MV-4-11 (cell line): ENCODE measurements at places on chromosomes 2 and 18.
A peak's percentile ranks its signal among the peaks of the same experiment; 100 is the strongest.

DNA sequence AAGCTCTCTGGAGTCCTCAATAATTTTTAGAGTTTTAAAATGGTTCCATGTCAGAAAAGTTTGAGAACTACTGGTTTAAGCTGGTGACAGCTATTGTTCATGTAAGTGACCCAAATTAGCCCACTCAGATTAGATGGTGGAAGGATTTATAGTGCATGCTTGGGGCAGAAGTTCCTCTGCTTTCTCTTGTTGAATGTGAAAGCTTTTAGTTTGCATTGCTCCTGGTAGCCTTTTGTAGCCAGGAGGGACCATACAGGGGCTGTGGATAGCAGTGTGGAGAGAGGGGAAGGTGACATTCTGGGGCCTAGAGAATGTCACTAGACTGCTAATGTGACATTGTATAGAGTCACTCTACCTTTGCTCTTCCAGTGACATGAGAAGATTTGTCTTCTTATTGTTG, 40.3 kb upstream of the IGFBP5 start:
- DNase-seq, result no peak

DNA sequence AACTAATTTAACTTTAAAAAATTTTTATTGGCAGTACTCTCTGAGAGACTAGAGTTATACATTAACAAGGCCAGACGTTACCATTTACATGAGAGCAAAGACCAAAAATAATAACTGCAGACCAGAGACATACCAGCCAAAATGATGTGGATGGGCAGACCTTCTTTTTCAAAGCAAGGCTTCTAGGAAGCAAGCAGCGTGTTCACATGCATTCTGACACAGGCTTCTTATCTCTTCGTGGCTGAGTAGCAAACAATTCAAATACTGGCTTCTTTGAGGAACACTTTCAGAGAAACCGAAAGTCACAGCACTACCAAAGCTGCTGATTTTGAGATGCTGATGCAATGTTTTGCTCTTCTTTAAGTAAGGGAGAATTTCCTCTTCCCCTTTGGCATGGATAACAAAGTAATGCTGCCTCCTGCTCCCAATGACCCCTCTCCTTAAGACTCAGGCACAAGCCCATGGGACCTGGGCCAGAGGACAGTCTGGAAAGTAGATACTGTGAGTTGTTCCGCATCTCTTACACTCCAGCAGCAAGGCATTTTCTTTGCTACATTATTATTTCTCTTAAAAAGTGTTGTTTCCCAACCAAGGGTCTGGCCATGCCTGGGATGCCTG, 181.9 kb downstream of the MREG start:
- peak; percentile 82 for DNase-seq

DNA sequence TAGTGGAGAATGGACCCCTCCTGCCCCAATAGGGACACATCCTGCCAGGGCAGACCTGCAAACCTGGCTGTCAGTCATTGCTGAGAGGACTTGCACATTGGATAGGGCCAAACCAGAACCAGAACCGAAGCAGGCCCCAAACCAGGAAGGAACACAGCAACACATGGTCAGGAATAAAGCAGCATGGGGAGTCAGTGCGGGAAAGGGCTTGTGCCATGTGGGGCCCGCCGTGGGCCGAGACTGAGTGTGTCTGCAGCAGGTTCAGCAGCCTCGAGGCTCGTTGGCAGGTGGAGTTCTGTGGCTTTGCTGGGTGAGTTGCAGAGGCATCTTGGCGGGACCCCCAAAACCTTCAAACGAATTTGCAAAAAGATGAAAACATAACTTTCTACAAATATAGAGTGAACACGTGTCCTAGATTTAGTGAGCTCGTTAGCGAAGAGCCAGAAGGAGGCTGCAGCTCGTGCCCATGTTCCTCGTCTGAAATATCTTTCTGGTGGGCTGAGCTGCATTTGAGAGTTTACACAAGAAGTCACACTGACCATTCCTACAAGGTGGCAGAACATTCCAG, 44.9 kb upstream of the LDLRAD4 start:
- no peak for DNase-seq

- DNase-seq, result no peak
Measured at GRCh38 chr2:226337941-226338600, 461.5 kb downstream of the IRS1 start.

GRCh38 chr2:170092436-170093060, 85.4 kb upstream of the MYO3B start:
- no peak for DNase-seq

DNA sequence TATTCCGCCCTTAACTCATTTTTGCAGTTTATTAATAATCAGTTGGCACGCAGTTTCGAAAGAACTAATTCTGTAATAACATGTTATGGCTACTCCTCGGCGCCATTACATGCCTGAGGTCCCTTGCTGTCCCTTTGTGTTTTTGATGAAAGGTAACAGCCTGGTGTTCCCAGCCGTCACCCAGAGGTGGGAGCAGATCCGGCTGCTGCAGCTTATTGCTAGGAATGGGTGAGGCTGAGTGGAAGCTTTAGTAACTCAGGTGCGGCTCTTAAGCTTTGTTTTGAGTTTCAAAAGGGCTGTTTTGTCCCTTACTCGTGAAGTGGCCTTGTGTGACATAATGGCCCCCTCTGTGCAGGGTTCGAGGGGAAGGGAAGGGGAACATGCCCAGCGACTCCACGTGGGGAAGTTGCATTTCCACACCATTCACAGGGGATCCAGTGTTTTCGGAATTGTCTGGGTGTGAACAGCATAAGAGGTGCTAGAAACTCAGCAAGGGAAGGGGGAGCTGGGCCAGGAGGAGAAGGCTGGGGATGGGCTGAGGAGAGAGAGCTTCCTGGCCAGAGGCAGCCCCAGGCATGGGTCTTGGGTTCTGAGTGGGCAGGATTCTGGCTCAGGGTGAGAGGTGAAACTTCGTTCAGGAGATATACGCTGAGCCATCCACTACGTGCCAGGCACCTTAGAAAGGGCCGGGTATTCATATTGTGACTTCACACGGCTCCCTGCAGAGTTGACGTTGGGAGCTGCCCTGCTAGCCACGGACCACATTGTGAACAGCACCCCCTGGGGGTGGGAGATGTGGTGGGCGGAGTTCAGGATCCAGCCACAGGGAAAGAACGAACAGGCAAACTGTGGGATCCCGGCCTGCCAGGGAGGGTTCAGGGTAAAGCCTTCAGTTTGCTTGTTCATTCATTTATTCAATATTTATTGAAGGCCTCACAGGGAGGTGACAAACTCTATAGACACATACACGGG, 84.4 kb downstream of the TGOLN2 start:
- DNase-seq, result peak; percentile 17

DNA sequence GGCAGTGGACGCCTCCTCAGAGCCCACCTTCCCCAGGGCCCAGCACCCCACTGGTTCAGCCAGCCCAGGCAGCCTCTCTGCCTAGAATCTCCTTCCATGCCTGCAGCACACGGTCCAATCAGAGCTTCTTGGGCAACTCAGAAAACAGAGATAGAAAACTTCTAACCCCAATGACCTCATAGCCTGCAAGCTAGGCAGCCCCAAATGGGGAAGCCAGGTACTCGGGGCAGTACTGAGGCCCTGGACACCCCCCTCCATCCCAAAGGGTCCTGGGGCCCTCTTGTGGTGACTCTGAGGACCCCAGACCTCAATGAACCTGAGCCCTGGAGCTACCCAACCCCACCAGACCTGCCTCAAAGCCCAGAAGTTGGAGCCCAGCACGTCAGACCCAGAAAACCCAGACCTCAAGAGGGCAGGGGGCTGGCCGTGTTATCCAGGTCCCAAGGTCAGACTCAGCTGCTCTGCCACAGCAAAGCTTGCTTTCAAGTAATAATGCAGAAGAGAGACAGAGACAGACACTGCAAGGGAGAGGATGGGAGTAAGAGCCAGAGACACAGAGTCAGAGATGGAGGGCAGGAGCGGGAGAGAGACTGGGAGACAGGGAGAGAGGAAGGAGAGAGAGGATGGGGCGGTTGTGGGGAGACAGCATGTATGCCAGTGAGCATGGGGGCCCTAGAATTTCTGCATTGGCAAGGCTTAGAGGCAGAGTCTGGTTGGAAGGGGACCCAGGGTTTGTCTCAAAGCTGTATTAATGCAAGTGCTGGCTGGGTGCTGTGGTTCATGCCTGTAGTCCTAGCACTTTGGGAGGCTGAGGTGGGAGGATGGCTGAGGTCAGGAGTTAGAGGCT, 28.2 kb downstream of the SERTAD2 start:
- DNase-seq, result peak; percentile 49

- DNase-seq, result no peak
Measured at GRCh38 chr2:164474873-164475272, 146.4 kb downstream of the GRB14 start.

DNA sequence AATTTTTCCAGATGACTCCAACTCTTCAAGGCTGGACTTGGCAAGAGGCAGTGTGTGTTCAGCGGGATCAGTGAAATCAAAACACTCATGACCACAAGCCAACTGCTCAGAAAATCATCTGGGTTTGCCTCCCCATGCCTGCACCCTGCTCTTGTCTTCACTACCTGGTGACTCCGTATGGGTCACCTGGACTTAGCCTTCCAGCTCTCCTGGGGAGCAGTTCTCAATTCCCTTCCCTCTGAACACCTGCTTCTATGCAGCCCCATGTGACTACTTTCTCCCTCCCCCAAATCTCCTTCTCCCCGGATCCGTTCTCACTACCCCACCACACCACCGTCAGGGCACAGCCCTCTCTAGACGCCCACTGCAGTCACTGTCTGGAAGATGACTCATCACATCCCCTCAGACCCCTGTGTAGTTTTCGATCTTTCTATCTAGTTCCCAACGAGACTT, 130.2 kb upstream of the ID2 start:
- no peak for DNase-seq

DNA sequence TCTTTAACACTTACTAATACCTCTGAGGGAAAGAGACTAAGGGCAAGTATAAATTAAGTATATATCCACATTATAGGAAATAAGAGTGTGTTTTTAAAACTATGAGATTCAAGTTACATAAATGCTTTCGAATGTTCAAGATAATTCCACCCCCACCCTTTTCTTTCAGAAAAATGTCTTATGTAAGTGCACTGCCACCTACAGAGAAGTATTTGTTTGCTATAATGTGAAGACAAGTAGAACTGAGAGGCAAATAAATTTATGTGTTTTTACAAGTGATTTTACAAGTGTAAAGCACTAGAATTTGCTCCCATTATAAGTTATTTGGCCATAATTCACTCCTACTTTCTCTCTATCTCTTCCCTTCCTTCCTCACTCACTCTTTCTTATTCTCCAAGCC, 99.9 kb upstream of the CRACDL start:
- no peak for DNase-seq

GRCh38 chr18:47749600-47749973, 180.9 kb downstream of the SMAD2 start:
- DNase-seq, result no peak

GRCh38 chr18:48828691-48829442, 121.9 kb downstream of the SMAD7 start:
- DNase-seq, result no peak

GRCh38 chr18:35344736-35345459, 678 bp upstream of the ZNF24 start:
- DNase-seq, result no peak

DNA sequence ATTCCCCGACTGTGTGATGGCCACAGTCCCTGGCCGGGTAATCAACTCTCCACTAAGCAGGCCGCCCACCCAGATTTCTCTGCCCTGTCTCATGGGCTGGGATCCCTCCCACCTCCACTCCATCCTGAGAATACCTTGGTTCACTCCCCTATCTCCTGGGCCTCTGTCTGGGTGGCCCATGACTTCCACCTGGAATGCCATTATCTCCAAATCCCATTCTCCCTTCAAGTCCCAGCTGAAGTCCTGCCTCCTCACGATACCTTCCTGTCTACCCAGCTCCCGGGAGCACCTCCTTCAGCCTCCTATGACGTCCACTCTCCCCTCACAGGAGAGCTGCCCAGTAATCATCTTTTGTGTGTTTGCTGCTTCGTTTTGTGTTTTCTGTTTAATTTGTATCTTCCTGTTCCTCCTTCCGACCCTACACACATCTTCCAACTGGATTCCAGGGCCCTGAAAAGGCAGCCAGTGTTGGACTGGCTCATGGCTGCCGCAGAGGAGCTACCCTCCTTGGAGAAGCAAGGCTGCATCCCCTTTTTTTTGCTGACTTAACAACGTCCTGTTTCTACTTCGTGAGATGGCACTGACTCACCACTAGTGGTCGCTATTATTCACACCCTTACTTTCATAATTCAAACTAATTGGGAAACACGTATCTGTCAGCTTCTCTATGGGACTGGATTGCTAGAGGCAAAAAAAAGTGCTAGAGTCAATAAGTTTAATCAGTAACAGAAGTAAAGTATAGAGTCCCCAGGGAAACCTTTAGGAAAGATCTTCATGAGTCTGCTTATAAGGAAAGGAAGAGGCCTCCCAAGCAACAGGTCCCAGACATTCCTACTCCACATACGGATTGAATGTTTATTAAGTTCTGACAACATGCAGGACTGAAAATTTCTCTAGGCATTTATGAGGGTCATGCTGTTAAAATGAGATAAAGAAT, 171.9 kb upstream of the GATA6 start:
- peak; percentile 72 for DNase-seq

- no peak for DNase-seq
Measured at GRCh38 chr2:172098287-172098649, 4.4 kb downstream of the DLX2 start.

DNA sequence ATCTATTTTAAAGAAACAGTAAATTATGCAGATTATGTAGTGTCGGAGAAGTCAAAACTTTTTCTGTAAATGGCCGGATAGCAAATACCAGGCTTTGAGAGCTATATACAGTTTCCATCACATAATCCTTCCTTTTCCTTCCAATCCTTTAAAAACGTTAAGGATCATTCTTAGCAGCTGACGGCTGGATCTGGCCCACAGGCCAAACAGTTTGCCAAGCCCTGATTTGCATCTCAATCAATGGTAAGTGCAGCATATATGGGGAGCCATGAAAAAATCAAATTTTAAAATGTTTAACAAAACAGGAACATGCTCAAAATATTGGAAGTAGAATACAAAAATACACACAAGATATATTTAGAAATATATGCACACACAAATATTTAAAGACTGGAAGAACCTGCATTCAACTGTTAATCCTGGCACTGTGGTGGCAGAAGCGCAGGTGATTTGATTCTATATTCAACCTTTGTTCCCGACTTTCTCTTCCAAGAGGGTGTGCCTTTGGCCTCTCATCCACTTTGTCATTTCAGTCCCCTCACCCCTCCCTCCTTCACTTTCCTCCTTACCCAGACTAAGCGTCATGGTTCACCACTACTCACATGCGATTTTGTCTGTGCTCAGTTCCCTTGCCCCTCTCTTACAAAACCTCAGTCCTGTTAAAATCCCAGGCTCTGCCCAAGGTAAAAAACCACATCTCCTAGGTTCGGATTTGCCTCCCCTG, 27.3 kb downstream of the NDUFA10 start:
- DNase-seq, result no peak

GRCh38 chr18:56662902-56663301, 11.7 kb downstream of the WDR7 start:
- DNase-seq, result no peak

- DNase-seq, result no peak
Measured at GRCh38 chr18:6557770-6558248, 143.1 kb upstream of the L3MBTL4 start.

- DNase-seq, result no peak
Measured at GRCh38 chr2:188853307-188853706, 120.9 kb upstream of the COL3A1 start.

DNA sequence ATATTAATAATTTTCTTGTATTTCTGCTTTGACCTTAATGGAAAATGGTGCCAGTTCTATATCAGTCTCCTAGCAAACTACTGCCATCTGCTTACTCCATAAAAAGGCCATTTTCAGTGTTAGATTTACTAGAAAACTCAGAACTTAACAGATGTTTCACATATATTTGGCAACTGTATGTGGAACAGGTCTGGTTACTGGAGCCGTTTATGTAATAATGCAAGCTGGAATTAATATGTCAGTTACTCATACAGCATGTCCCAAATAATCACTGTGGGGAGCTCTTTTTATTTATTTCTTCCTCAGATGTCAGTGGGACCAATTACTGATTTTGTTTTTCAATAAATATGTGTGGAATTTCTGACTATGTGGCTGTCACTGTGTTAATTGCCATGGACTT, 1247.6 kb downstream of the CNTNAP5 start:
- no peak for DNase-seq
